Cortex of kidney (tissue), 1 donor: ENCODE measurements at places on chromosomes 5 and 9.

DNA sequence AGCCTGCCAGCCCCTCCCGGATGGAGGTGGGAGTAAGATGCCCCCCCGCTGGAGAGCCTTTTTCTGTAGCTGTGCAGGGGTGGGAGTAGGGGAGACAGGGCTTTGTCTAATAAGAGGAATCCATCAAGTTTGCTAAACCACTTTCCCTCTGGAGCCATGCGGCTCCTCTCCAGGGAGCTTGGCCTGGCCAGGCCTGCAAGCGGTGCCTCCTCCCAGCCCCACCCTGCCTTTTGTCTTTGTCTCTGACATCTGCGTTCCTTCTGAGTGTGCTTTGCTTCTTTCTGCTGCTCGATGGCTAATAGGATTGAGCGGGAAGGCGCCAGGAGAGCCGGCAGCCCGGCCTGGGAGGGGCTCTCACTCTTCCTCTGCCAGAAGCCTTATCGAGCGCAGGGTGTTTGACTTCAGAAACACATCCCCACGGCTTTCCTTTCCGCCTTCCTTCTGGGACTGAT is 26.7 kb upstream of the FCN1 start:
- no peak for DNase-seq

GRCh38 chr9:27280860-27281259 is 16.1 kb downstream of the EQTN start:
- no peak for DNase-seq

DNA sequence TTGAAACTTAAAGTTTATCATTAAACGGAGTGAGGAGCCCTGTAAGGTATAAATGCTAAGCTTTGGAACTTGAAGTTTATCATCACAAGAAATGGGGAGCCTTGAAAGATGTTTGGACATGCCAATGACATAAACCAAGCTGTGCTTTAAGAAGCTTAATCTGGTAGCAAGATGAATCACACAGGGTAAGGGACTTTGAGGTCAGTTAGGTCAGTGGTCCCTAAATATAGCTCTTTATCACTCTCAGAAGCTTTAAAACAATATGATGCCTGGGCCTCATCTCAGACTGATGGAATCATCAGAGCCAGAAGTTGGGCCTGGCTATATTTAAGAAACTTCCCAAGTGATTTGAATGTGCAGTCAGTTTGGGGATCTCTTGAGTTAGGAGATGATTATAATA is 85.7 kb downstream of the TNC start:
- DNase-seq: no peak

DNA sequence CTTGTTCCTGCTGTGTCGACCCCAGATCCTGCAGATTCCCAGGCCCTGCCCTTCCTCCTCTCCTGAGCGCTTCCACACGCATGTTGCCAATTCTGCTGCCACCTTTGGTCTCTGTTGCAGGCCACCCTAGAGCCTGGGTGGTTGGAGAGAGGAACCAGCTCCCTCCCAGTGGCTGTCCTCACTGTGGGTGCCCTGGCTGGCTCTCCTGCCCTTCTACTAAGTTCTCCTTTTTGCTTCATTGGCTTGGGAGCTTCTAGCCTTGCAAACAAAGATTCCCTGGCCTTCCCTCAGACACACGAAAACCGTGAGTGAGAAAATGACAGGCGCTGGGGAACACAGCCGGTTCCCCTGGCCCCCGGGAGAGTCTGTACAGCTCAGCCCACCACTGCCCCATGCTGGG is 14.2 kb upstream of the NCS1 start:
- DNase-seq: no peak

DNA sequence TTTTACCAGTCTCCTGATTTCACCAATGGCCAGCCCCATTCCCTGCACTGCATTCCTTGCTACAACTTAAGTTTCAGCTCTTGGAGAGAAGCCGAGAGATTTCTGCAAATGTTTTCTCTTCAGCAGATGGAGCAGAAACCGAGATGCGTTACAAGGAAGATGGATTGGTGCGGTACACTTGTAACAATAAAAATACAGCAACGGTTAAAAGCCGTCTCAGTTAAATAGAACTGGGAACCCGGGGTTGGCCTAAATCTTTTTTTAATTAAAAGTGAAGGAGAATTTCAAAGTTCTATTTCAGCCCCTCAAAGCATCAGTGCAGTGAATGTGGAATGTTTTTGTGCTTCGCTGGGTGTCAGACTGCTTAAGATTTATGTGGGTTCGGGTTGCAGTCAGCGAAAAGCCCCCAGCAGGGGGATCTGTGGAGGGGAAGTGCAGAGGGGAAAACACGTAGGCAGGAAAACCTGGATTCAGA is 19.8 kb downstream of the BRINP1 start:
- DNase-seq: no peak

DNA sequence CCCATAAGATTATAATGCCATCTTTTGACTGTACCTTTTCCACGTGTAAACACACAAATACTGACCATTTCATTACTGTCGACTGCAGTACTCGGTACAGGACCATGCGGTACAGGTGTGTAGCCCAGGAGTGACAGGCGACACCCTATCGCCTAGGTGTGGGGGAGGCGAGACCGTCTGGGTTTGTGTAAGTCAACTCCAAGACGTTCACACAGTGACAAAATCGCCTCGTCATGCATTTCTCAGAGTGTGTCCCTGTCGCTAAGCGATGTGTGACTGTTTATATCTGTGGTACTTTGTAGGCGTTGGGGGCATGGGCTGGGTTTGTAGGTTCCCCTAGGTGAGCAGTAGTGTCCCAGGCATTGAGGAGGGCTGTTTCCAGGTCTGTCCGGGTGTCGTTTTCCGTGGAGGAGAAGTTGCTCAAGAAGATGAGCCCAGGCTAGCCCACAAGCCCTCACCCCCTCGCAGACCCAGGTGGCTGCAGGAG is 20.3 kb downstream of the NEK6 start:
- DNase-seq: no peak

DNA sequence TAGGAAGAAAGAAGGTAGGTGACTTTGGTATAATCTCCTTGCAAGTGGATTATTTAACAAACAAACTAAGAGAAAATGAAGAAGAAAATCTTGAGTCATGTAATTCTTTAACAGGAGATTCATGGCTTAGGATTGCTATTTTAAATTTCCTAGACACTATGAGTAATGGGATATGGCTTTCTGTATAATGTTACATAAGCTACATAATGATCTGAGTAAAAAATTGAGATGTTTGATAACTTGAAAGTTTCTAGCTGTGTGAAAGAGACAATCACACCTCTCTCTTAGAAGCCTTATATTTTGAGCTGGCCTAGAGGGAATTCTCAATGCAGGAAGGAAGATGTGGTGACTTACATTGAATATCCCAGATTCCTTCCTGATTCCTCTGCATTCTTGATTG is 92.5 kb downstream of the CDH9 start:
- no peak for DNase-seq
